ENCODE measurements at places on chromosomes 12 and 14. TPM values are rescaled to one million over a fixed set of nuclear protein-coding genes. Genes with fewer than 3 reads are reported as not detected.

HNF1A gene
- total RNA-seq: 12.0 TPM

BIN2 gene
- total RNA-seq: 9.8 TPM

ADAM21 gene
- 0.40 TPM for total RNA-seq

PIGH gene
- 41.5 TPM for total RNA-seq

DHH gene
- total RNA-seq: 1.5 TPM

REC8 gene
- 208 TPM for total RNA-seq

TBX5 gene
- total RNA-seq: 0.20 TPM

ASIC1 gene
- 4.1 TPM for total RNA-seq

NGB gene
- total RNA-seq: not detected

GAS2L3 gene
- total RNA-seq: 65.9 TPM

LGR5 gene
- total RNA-seq: not detected

KRT73 gene
- total RNA-seq: not detected

P2RX7 gene
- 7.7 TPM for total RNA-seq

IAPP gene
- total RNA-seq: not detected

CFAP251 gene
- total RNA-seq: 7.0 TPM

PSEN1 gene
- 91.9 TPM for total RNA-seq

APOF gene
- total RNA-seq: 0.20 TPM

GPR132 gene
- total RNA-seq: 3.7 TPM

CABP1 gene
- 2.3 TPM for total RNA-seq

PLEKHD1 gene
- total RNA-seq: 0.06 TPM

B4GALNT3 gene
- 26.4 TPM for total RNA-seq

AVPR1A gene
- total RNA-seq: 0.98 TPM

FGF6 gene
- total RNA-seq: not detected

CNTN1 gene
- 38.6 TPM for total RNA-seq

GALNT4 gene
- total RNA-seq: 37.3 TPM

GLIPR1L1 gene
- not detected for total RNA-seq

FBRSL1 gene
- 67.1 TPM for total RNA-seq

OR10AD1 gene
- not detected for total RNA-seq

Measured in mucosa of gallbladder (tissue), 1 donor.